ENCODE measurements at places on chromosomes 6 and 20. TPM values are rescaled to one million over a fixed set of nuclear protein-coding genes. Genes with fewer than 3 reads are reported as not detected.

The CCN6 gene
- not detected for total RNA-seq

DNA sequence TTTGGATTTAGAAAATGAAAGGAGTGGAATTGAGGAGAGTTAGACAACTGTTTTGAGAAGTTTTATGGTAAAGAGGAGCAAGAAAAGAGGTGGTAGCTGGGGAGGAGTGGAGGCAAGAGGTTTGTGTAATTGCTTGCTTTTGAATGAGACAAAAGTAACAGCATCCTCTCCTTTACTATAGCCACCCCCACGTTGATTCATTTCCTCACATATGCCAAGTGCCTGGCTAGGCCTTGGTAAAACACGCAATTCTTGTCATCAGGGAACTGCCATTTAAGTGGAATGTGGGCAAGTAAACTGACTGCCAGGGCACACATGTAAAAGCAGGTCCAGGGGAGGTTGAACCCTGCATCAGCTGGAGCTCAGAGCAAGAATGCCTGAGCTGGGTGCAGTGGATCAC is 4.1 kb downstream of the MTRES1 start:
- DNase-seq = no peak

DNA sequence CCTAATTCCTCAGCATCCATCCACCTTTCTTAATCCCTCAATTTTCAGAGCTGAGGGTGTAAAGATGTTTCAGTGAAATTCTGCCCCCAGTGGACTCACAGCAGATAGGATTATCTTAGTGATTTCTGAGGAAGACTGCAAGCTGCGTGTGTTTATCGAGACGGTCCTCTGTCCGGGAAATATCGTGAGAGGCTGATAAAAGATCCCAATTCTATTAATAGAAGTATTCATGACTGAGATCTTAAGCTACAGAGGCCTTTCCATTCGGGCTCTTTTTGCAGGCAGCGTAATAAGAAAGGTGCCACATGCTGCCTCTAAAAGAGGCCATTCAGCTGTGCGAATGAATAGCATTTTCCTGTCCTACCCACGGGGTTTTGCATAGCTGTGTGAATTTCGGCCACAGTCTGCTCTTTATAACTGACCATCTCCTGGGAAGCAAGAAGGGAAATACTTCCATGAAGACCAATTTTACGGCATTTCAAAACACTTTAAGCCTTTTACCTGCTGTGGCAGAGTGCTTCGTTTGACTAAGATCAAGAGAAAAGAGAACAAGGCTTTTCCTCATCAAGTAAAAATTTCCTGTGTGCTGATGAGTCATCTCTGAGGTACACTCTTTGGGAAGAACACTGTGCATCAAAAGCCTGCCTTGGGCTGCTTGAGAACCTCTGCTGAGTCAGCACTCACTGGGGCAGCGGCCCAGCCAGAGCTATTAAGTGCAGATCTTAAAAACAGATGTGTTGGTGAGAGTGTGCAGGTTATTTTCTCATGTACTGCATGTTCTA is 208.8 kb downstream of the ARHGAP18 start:
- DNase-seq = no peak

GRCh38 chr6:125597411-125598253 is 151.8 kb upstream of the HEY2 start:
- peak; percentile 61 for DNase-seq

DNA sequence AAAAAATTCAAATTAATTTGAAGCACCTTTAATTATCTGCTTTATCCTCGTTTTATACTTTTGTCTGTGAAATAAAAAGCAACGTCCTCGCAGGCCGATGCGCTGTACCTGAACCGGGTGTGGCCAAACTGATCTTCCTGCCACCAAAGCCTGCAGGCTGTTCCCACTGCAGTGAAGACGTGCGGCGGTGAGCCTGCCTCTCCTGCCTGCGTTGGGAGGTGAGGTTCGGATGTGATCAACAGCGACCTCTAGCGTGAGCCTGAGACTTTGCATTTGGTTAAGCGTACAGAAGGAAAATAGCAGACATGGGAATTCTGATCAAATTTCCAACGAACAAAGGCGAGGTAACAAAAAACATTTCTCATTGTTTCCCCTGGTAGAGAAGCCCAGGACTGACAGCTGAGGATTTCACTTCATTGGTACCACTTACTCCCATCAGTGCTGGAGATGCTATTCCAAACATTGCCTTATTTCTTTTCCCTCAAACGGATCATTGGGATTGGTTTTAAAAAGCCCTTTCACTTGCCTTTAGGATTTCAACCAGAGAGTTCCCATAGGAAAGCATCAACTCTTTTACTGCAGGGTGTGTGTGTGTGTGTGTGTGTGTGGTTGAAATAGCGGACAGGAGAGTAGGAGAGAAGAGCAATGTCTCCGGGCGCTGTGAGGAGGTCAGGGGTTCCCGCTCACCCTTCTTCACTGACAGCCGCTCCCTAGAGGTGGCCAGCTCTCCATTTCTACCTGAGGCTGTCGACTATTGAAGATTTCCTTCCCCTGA is 56.6 kb upstream of the CCN6 start:
- DNase-seq = peak; percentile 74
